ENCODE measurements at places on chromosomes 13 and 19. TPM values are rescaled to one million over a fixed set of nuclear protein-coding genes. Genes with fewer than 3 reads are reported as not detected.

DNA sequence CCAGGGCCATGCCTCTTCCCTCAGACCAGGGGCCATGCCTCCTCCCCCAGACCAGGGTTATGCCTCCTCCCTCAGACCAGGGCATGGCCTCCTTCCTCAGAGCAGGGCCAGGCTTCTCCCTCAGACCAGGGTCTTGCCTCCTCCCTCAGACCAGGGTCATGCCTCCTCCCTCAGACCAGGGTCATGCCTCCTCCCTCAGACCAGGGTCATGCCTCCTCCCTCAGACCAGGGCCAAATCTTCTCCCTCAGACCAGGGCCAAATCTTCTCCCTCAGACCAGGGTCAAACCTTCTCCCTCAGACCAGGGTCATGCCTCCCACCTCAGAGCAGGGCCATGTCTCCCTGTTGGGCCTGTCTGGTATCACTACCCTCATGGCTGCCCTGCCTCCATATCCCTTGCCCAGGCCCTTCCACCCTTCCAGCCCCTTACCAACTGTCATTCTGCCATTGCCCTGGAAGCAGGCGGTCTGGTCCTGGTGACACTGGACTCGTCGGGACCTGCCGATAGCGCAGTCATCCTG, 4.2 kb downstream of the LYPD5 start:
- DNase-seq = no peak

DNA sequence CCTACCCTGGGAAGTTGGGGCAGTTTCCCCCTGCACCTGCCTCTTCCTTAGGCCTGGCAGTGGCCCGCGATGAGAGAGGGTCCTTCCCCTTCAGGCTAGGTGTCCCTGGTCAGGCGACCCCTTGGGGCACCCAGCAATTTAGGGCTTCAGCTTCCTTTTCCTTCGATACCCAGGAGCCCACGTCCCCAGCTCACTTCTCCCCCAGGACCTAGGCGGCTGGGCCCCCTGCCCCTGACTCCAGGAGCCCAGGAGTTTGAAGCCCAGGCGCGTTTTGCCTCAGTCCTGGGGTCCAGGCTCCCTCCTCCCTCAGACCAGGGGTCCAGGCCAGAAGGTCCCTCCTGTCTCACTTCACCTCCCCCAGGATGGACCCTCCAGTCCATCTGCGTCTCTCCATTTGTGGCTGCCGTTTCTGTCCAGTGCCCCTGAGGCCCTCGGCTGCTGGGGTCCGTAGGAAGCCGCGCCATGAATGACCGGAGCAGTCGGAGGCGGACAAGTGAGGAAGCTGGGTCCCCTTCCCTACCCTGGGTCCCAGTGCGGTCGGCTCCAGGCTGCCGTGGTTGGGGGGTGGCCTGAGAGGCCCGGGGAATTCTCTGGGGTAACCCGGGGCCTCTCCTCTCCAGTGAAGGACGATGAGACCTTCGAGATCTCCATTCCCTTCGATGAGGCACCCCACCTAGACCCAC, 714 bp downstream of the CCDC106 start:
- DNase-seq = no peak

The XAB2 gene
- total RNA-seq = 59.3 TPM

DNA sequence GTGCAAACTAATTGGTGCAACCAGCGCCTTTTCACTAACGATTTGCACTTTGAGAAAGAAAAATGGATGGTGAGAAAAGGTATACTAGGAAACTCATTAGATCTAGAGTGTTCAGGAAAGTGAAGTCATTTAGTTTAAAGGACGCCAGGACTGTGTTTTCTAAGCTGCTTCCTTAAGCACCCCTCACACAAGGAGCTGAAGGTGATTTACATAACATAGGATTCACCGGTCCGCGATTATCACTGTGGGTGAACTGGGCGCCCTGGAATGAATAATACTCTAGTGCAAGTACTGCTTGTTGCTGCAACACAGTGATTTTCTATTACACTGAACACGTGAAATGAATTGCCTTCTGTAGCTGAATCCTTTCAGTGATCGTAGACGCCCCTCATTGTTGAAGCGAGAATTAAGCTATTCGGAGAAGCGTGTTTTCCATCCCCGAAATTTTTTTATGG, 2.6 kb upstream of the MAB21L1 start:
- DNase-seq = no peak

GRCh38 chr19:4590559-4590958, 31.1 kb upstream of the SEMA6B start:
- no peak for DNase-seq

DNA sequence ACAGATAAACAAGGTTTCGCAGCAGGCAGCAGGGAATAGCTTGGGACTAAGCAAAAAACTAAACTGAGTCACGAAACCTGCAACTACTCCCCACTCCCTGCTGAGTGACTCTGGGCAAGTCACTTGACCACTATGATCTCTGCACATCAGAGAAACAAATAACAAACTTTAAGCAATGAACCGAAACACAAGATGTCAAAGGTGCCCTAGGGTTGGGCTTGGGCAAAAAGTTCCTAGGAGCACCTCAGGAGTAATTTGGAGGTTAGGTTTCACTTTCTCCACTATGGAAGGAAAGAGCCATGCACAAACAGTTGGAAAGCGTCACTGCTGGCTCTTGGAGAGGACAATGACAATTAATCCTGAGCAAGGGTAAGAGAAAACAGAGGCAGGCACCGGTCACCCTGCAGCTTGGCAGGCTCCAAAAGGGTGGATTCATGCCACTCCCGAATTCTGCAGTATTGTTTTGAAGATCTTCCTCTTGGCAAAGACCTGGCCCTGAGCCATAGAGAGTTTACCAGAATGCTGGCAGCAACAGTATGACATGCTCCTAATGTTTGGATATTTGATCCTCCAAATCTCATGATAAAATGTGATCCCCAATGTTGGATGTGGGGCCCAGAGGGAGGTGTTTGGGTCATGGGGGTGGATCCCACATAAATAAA, 60.3 kb downstream of the CRYL1 start:
- DNase-seq = no peak

DNA sequence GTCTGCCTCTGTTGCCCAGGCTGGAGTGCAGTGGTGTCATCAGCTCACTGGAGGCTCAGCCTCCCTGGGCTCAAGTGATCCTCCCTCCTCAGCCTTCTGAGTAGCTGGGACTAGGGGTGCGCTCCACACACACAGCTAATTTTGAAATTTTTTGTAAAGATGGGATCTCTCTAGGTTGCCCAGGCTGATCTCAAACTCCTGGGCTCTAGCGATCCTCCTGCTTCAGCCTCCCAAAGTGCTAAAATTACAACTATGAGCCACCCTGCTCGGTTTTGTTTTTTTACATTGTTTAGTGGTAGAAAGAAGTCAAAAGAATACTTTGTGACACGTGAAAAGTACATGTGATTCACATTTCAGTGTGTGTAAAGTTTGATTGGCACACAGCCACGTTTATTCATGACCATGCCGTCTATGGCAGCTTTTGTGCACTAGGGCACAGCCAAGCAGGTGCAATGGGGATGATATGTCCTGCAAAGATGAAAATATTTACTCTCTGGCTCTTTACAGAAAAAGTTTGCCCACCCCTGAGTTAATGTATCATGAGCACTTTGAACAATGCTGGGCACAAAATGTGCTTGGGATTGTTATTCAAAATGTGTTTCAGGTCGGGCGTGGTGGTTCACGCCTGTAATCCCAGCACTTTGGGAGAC, 16.2 kb upstream of the NFIC start:
- no peak for DNase-seq

DNA sequence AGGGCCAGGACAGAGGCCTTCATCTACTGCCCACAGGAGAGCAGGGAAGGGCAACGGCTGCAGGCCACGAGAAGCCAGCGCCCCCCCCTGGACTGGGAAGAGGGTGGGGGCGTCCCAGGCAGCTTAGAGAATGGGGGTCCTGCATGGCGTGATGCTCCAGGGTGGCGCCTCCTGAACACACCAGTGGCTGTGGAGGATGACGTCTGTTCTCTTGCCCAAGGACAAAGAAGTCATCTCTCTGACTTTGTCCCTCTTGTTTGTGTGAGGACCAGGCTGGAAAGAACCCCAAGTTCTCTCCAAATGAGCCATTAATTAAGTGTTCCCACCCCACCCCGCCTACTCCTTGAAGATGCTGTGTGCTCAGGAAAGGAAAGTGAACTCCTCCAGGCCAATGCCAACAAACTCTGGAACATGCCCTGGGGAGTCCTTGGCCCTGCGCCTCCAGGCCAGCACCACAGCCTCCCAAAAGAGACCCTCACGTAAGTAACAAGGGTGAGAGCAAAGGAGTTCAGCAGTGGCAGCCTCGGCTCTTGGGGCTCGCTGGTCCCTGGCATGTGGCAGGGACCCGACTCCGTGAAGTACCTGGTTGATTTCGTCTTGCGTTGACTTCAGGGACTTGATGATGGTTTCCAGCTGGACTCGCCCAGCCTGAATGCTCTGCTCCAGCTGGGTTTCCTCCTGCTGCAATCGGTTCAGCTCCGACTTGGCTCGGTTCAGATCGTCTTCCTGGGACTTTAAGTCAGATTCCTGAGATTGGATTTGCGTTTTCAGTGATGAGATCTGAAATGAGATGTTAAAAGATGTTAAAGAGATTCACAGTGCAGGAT, 68.4 kb downstream of the EPS15L1 start:
- DNase-seq = no peak
